ENCODE measurements at places on chromosomes 1 and 21.

- no peak for DNase-seq
Observed at GRCh38 chr1:179599623-179600249, 8.1 kb downstream of the TDRD5 start.

GRCh38 chr1:28163496-28164161, 12.9 kb downstream of the PTAFR start:
- DNase-seq, result no peak

DNA sequence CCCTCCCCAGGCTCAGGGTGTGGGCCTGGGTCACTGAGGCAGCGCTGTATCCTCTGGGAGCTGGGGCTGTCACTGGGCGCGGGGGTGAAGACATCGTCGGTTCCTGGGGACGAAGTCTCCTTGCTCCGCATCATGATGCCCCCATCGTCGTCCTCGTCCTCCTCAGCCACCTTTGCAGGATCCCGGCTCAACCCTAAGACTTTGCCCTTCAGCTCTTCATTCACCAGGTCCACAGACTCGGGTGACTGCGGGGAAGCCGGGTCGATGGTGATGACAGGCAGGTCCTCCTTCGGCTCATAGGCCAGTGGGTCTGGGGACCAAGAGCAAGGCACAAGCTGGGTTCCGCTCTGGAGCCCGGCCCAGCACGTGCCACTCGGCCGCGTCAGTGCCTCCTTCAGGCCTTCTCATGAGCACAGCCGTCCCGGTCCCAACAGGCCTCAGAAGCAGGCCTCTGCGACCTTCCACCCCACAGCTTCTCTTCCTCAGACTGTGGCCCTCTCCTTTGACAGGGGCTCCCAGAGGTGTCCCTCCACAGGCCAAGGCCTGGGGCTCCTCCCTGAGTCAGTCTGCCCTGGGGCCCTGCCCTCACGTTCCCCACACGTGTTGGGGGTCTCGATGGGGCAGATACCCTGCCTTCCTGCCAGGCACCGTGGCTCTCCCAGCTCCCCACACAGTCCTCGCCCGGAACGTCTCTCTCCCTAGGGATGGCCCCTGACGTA, 54.4 kb downstream of the SLC9A1 start:
- no peak for DNase-seq

- DNase-seq, result no peak
Observed at GRCh38 chr1:196367838-196368237, 240.4 kb downstream of the KCNT2 start.

DNA sequence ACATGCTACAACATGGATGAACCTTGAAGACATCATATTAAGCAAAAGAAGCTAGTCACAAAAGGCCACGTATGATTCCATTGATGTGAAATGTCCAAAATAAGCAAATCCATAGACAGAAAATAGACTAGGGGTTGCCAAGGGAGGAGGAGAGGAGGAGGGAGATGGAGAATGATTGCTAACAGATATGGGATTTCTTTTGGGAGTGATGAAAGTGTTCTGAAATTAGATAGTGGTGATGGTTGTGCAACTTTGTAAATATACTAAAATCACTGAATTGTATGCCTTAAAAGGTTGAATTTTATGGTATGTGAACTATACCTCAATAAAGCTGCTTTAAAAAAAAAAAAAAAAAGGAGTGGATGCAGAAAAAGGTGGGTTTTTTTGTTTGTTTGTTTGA, 7.6 kb downstream of the CLSTN1 start:
- DNase-seq, result no peak

DNA sequence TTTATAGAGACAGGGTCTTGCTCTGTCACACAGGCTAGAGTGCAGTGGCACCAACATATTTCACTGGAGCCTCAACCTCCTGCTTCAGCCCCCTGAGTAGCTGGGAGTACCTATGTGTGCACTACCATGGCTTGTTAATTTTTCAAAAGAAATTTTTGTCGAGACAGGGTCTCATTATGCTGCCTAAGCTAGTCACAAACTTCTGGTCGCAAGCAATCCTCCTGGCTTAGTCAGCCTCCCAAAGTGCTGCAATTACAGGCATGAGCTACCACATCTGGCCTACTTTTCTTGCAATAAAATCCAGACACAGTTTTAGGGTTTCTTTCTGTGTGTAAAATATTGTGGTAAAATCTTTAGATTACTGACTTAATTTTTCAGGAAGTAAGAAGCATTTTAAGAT, 27.9 kb upstream of the NTPCR start:
- DNase-seq, result no peak

Measured in stimulated activated CD8-positive, alpha-beta memory T cell treated with anti-CD3 and anti-CD28 coated beads, Interleukin-7, amount 100 ng/mL, for 48 hours (primary cell).